AG09319 (cell line): ENCODE measurements at places on chromosomes 12 and 14.

- DNase-seq, result no peak
Measured at GRCh38 chr14:51079085-51079484, 15.8 kb downstream of the TRIM9 start.

- DNase-seq, result no peak
Measured at GRCh38 chr12:122111089-122111641, 32.6 kb downstream of the MLXIP start.

- DNase-seq, result no peak
Measured at GRCh38 chr14:86039176-86039575, 509.2 kb downstream of the FLRT2 start.

DNA sequence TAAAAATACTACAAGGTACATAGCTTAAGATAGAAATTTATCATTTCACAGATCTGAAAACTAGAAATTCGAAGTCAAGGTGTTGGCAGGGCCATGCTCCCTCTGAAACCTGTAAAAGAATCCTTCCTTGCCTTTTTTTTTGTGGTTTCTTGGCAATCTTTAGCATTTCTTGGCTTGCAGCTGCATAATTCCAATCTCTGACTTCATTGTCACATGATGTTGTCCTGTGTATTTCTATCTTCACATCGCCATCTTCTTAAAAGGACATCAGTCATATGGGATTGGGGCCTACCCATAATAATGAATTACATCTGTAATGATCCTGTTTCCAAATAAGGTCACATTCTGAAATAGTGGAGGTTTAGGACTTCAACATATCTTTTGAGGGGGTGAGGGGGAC is 250.4 kb downstream of the TMTC2 start:
- no peak for DNase-seq

GRCh38 chr12:132622437-132623071 is 4.0 kb downstream of the P2RX2 start:
- DNase-seq, result no peak

DNA sequence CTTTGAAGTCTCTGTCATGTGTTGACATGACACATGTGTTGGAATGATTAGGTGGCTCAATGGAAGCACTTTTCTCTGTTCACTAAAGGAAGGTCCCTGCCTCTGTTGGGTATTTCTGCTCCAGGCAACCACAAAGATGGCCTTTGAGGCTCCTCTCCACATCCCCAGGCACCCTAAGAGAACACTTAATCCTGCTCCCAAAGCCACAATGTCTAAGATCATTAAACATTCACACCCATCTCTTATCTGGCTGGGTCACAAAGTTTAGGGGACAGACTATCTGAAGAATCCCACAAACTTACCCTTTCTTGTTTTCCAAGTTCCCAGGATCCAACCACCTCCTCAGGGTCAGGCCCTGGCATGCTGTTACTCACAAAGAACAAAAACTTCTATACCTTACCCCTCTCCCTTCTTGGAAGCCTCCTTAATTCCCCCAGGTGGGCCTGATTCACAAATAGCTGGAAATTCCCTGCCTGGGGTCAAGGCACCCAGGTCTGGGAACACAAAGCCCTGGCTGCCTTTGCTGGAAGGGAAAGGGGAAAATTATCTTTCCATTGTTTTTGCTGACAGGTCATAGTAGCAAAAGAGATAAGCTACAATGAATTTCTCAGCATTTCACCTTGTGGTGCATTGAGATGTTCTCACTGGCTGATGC is 333.7 kb downstream of the PCNX1 start:
- DNase-seq, result no peak

DNA sequence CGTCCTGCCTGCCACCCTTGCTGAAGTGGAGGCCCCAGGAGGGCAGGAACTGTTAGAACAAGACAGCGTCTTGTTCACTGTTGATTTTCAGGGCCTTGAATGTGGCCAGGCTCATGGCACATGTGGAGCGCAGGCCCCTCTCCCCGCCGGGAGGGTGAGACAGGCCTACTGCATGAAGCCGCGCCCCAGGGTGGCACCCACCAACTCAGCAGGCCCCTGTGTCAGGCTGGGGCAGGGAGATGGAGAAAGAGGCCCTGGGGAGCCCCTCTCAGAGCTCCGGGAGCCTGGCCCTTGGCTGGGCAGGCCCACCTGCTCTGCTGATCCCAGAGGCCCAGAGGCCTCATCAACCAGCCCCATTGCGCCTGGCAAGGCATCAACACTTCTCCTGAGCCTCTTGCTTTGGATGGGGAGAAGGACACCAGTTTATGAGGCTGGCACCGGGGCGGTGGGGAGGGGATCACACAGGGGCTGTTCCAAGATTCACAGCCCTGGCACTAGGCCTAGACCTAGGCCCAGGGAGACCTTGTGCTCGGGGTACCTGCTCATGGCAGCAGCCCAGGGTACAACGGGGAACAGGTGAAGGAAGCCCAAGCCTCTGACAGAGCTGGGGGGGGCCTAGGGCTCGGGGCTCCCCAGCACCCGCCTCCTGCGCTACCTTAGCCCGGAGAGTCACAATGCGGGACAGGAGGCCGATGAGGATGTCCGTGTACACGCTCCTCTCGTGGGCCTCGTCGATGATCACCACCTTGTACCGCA is 18.1 kb downstream of the DHX37 start:
- no peak for DNase-seq

GRCh38 chr12:85617307-85618091 is 218.7 kb downstream of the RASSF9 start:
- DNase-seq, result no peak

DNA sequence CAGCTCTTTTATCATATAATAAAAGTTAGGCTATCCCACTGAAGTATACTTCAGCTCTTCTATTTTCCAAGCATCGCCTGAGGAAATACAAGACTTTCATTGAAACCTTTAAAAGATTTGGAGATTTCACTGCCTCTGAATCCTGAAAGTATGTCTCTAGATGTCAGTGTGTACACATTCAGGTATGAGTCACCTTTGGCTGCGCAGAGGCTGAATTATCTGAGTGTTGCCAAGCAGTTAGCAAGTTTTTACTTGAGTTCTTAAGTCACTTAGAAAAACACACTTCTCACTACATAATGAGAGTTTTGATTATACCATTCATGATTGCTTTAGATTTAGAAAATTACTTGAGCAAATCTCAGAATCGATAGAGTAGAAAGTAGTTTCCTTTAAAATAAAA is 210.3 kb downstream of the TMTC2 start:
- no peak for DNase-seq

GRCh38 chr14:55340482-55340881 is 69.3 kb downstream of the FBXO34 start:
- DNase-seq, result no peak

DNA sequence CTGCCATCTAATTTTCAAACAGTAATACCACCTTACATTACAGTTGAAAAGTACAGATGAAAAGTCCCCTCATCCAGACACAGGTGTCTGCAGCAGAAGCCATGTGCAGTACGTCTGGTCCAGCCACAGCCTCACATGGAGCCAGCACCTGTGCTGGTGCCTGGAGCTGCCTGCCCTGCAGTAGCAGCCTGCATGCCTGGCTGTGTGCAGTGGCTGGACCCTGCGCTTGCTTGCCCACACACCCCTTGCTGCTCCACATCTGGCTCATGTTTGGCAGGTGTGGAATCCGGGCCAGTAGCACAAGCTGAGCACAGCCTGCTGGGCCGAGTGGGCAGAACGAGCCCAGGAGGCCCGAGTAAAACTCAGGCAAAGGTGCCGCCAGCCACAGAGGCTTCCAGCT is 21.8 kb upstream of the CPM start:
- no peak for DNase-seq

DNA sequence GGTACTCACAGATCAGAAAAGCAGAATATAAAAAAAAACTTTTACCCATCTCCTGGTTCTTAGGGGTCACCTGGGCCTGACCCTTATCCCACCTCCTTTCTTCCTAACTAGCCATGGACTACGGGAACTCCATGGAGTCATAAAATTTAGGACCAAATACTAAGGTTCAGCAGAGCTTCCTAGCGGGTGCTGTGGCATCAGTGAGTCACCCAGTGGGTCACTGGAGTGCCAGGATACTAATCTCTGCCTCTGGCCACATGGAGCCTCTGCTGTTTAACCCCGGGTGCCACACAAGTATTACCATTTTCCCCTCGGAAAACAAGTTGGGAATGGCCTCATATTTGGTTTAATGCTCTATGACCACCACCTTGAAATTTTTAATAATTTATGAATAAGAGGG is 6.9 kb downstream of the ZBTB39 start:
- DNase-seq, result no peak

DNA sequence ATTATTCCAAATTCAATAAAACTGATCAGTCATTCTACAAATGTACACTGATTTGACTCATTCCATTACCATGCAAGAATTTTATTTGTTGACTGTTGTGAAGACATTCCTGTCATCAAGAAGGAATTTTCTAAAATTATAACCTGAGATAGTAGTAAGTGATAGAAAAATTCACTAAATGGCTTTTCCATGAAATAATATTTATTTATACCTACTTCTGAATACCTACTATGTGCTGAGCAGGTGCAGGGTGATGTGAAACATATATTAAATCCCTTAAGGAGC is 841.7 kb downstream of the NRXN3 start:
- no peak for DNase-seq

DNA sequence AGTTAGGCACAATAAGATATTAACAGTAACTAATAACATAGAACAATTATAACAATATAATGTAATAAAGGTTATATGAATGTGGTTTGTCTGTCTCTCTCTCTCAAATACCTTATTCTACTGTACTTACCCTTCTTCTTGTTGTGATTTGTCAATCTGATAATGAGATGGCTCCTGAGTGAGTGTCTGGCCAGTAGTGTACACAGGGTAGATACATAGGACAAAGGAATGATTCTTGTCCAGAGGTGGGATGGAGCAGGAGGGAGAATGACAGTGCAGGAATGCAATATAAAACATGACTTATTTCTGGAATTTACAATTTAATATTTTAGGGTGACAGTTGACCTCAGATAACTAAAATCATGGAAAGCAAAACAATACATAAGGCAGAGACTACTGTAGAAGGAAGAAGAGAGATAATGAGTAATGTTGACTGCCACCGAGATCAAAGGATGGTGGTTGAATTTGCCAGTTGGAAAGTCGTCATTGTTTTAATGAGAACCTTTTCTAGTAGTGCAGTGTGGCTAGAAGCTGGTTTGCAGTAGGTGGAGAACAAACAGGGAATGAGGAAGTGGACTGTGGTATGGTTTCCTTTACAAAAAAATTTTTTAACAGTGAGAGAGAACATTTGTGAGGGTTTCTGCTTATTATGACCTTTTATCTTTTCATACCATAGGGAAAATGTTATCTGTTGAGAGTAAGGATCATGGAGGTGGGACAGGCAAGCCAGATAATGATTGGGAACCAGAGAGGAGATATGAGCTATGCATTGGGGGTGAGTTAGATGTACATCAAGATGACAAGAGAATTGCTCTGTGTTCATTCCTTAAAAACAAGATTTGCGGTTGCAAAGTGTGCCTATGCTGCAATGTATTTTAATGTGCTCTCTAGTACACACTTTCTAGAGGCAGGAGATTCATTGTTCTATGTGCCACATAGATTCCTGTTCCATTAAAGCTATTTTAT is 458.3 kb downstream of the BTG1 start:
- DNase-seq, result no peak

DNA sequence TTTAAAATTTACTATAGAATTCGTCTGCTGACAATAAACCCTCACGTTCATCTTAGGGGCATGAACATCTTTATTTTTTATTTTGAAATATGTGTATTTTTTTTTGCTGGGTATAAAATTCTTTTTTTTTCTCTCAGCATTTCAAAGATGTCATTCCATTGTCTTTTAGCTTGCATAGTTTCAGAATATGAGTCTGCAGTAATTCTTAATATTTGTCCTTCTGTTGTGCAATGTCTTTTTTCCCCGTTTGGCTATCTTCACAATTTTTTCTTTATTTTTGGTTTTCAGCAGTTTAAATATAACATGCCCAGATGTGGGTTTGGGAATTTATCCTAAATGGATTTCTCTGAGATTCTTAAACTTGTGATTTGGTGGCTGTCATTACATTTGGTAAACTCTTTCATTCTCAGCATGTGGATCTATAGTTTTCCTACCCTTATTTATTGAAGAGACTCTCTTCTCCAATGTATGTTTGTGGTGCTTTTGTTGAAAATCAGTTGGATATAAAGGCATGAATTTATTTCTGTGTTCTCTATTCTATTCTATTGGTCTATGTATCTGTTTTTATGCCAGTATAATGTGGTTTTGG is 37.8 kb upstream of the PLBD1 start:
- DNase-seq, result no peak

DNA sequence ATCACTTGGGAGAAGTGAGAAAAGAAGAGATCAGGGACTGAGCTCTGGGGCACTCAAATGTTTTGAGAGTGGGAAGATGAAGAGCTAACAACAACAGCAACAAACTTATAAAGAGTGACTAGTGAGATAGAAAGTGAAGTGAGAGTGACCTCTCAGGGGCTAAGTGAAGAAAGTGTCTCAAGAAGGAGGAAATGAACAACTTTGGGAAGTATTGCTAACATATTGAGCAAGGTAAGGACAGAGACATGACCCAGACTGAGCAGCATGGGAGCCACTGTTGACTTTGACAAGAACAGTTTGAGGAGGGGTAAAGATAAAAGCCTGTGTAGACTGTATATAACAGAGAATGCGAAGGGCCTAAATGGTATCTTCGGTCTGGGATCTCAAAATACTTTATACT is 155.1 kb upstream of the BTG1 start:
- no peak for DNase-seq

DNA sequence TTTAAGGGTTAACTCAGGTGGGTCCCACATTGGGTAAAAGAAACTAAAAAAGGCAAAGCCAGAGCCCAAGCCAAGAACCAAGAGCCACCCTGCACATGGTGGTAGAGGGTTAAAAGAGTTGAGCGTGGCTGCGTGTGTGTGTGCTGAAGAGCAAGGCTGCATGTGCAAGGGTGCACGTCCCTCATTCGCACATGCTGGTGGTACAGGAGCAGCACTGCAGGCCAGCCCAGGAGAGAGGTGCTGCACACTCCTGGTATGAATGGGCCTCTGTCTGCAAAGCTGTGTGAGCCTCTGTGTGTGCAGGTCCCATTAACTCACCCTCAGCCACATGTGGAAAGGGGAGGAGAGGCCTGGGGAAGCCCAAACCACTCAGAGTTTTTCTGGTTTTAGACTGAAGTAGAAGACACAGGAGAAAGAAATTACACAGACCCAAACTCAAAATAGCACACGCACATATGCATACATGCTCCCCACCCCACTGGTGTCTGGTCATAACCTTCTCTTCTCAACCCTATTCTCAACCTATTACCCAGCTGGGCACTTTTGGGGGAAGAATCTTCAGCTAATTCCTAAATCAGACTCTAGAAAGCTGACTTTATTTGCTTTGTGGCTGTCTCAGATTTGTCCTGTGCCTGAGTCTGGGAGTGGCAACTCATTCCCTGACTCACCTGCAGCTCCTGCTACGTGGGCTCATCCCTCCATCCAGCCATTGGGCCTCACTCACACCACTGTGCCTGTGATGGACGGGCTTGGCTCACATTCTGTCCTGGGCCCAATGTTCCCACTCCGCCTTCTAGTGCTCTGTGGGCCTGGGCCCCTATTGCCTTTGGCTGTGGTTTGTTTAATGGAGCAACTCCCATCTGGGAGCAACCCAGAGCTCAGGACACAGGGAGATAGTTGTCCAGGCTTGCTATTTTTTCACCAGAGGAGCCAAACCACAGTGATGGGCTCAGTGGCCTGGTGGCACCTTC is 30.8 kb upstream of the COL2A1 start:
- no peak for DNase-seq
